ENCODE measurements at places on chromosomes 1 and 21.

DNA sequence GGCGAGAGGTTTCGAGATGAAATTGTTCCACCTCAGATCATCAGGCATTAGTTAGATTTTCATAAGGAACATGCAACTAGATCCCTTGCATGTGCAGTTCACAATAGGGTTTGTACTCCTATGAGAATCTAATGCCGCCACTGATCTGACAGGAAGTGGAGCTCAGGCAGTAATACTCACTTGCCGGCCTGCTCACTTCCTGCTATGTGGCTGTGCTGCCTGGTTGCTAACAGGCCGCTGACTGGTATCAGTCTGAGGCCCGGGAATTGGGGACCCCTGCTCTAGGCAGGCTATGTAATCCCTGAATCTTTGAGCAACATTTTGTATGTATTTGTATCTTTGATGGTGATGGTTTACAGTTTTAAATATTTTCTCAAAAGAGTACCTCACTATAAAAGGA lies 32.5 kb downstream of the XKR8 start:
- no peak for DNase-seq

- DNase-seq, result no peak
These were observed 119.4 kb downstream of the SLC16A1 start for GRCh38 chr1:112836642-112837041.

- DNase-seq, result no peak
These were observed 126.2 kb downstream of the RASAL2 start for GRCh38 chr1:178220094-178220493.

DNA sequence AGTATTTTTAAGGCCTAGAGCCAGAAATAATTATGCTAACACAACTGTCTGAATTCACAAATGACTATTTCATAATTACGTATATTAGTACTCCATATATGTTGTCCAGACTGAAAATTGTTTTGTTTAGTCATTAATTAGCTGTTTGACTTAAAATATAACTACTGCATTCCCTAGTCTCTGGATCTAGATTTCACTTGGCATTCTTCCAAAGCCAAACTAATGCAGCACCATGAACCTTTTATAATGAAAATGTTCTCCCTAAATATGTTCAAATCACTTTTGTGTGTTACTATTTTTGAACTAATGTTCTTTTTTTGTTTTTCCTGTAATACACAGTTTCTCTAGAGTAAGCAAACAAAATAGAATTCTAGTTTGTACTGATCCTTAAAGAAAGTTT lies 46.1 kb downstream of the CAMTA1 start:
- DNase-seq, result no peak

DNA sequence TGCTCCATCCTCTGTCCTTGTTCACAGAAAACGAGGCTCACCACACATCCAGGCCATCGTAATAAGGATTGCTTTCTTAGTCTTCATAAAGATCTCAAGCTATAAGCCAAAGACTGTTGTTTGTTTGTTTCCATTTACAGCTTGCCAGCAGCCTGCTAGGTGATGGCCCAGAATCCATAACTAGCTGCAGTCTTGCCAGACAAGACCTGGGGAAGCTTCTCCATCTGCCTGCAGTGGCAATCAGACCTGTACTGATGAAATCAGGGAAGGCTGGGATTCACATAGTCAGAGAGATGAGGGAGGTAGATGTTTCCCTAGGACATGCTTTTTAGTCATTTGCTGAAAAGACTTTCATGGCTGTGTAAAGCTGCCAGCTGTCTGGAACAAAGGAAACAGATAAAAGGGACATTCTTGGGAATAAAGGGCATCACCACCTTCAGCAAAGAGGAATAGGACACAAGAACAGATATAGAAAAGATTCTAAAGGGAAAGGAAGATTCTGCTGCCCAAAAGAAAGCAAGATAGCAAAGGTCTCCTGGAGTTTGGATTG lies 51.0 kb downstream of the MT1HL1 start:
- DNase-seq, result no peak

DNA sequence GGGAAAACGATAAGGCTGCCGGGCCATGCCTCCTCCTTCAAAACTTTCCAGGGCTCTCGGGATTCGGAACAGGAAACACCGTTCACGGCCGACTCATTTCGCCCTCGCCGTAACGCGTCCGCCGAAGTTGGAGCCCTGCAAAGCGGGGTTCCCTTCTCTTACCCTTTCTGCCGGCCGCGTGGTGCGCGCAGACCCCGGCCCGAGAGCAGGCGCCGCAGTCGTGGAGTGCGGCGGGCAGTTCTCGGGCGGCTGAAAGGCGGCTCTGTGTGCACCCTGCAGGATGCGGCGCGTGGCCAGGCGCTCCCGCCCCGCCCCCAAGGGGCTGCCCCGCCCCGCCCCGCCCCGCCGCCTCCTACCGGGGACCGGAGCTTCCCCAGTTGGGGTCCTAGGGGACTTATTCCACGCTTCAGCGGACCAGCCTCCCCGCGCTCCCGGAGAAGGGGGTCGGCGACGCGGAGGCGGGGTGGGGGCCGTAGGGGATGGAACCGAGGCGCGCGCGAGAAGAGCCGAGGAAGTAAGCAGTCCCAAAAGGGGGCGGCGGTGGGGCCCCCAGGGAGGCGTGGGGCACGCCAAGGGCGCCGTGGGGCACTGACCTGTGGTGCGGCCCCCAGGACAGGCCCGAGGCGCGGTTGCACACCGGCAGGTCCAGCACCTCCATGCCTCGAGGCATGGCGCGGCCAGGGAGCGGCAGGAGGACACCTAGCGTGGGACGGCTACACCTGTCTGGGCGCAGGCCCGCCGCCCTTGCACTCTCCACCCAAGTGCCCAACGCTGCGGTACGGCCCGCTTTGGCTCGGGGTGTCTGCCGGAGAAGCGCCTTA lies at the start of gene MCOLN2:
MCOLN2 (minus strand) TSS at position 268 of the 821 bp plus-strand sequence; CDS start at position 27, 241 bp downstream.
- DNase-seq, result no peak

DNA sequence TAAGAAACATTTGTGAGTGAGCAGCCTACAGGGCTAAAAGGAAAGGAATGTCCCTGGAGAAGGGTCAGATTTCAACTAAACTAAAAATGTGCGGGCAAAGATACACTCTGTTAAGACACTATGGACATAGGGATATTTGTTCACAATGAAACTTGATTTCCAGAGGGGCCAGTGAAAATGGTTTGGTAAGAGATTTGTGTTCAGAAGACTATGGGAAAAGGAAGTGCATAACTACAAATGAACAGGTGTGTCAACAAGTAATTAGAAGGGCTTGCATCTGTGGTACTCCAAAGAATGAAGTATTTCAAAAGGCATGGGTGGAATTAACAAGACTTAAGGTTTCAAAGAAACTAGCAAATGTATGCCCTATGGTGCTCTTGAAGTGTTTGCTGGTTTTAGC lies 60.4 kb downstream of the NME7 start:
- no peak for DNase-seq

GRCh38 chr1:110243574-110243973 lies 33.5 kb downstream of the KCNC4 start:
- DNase-seq, result no peak
